Stimulated activated CD8-positive, alpha-beta memory T cell treated with anti-CD3 and anti-CD28 coated beads, Interleukin-4, amount 100 ng/mL, for 1 hour (primary cell): ENCODE measurements at places on chromosomes 11 and 22.

GRCh38 chr11:134840945-134841344 is 428.9 kb upstream of the B3GAT1 start:
- no peak for DNase-seq

- DNase-seq, result no peak
Measured at GRCh38 chr11:73875840-73876239, 806 bp downstream of the COA4 start.

GRCh38 chr11:49432242-49432848 is 223.9 kb upstream of the FOLH1 start:
- no peak for DNase-seq

DNA sequence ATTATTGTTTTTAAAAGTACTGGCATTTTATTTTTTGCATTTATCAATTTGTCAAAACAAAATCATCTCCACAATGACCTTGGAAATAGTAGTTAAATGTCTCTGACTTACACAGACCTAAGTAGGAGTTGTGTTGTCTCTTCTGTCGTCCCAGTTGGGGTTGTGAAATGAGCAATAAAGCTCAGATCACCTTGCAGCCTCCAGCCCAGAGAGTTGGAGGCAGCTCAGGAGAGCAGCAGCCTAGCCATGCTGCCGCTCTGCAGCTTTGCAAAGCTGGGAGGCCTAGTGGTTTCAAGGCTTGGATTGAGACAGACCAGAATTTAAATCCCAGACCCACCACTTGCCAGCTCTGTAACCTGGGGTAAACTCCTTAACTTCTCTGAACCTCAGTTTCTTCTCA is 65.2 kb upstream of the CRYBB3 start:
- DNase-seq, result no peak
